ENCODE measurements at places on chromosomes 2 and 18. TPM values are rescaled to one million over a fixed set of nuclear protein-coding genes. Genes with fewer than 3 reads are reported as not detected.

SLC9A2 gene
- total RNA-seq: not detected

SERPINB11 gene
- total RNA-seq: not detected

TBR1 gene
- total RNA-seq: not detected

RIT2 gene
- total RNA-seq: not detected

DGKD gene
- 8.1 TPM for total RNA-seq
